ENCODE measurements at places on chromosomes 3 and 15. TPM values are rescaled to one million over a fixed set of nuclear protein-coding genes. Genes with fewer than 3 reads are reported as not detected.

The ADGRG7 gene
- not detected for total RNA-seq

GRCh38 chr3:194089357-194090177 is 46.4 kb upstream of the HES1 start:
- peaks cover 13% of the 10 kb centered on the region for H3K4me1 ChIP-seq
- peak; percentile 96 for ATAC-seq
- no peak overlapping the region for H3K4me3 ChIP-seq
- peak overlapping the region; percentile 69 for H3K27ac ChIP-seq
- no peaks in the 10 kb centered on the region for H3K27me3 ChIP-seq
- no peaks in the 10 kb centered on the region for H3K36me3 ChIP-seq

The RBSN gene
- 45.5 TPM for total RNA-seq

DNA sequence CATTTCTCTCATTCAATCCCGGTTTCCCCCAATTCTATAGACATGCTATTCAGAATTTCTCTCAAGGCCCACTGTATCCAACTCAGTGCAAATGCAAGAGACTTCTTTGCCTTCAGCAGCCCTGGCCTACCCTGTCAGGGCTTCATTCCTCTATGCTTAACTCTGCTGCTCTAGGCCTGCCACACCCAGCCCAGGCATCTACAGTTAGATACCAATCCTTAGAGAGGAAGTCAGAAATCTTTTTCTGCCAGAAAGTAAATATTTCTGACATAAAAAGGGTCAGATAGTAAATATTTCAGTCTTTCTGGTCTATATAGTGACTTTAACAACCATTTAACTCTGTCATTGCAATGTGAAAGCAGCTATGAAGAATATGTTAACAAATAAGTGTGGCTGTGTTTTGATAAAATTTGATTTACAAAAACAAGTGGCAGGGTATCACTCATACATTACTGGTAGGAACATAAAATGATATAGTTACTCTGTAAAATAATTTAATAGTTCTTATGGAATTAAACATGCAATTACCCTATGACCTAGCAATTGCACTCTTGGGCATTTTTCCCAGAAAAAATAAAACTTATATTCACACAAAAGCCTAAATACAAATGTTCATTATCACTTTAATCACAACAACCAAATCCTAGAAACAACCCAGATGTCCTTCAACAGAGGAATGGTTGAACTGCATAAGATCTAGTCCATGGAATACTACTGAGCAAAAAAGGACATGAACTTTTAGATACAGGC is 942.0 kb downstream of the SQOR start:
- no peaks in the 10 kb centered on the region for H3K36me3 ChIP-seq
- H3K4me3 ChIP-seq, result no peak overlapping the region
- no peaks in the 10 kb centered on the region for H3K4me1 ChIP-seq
- ATAC-seq, result no peak

DNA sequence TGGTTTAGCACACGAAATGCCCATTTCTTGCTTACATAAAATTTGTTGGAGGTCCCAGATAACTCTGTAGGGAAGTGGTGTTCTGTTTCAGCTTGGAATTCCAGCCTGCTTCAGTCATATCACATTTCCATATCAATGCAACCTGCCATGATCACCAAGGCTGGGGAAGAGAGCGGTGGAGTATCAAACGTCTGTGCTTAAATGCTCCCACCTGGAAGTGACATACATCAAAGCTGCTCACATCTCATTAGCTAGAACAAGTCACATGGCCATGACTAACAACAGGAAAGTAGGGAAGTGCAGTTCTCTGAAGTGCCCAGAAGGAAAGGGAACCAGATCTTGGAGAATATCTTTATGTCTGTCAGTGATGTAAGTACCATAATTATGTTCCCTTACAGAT is 130.2 kb upstream of the CFAP20DC start:
- no peaks in the 10 kb centered on the region for H3K27me3 ChIP-seq
- no peak overlapping the region for H3K27ac ChIP-seq
- ATAC-seq, result no peak
- no peaks in the 10 kb centered on the region for H3K4me1 ChIP-seq

The GOLGA8T gene
- not detected for total RNA-seq

The SAMD7 gene
- total RNA-seq, result not detected

DNA sequence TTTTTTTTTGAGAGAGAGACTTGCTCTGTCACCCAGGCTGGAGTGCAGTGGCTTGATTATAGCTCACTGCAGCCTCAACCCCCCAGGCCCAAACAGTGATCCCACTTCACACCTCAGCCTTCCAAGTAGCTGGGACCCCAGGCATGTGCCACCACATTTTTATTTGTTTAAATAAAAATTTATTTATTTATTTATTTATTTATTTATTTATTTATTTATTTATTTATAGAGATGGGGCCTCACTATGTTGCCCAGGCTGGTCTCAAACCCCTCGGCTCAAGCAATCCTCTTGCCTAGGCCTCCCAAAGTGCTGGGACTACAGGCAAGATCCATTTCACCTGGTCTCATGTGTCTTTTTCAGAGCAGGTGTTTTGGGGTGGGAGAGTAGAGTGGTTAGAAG is 15.5 kb downstream of the CAPN3 start:
- H3K36me3 ChIP-seq, result no peaks in the 10 kb centered on the region
- H3K27ac ChIP-seq, result no peak overlapping the region
- H3K27me3 ChIP-seq, result no peaks in the 10 kb centered on the region

The ITGA11 gene
- total RNA-seq, result 3.8 TPM

DNA sequence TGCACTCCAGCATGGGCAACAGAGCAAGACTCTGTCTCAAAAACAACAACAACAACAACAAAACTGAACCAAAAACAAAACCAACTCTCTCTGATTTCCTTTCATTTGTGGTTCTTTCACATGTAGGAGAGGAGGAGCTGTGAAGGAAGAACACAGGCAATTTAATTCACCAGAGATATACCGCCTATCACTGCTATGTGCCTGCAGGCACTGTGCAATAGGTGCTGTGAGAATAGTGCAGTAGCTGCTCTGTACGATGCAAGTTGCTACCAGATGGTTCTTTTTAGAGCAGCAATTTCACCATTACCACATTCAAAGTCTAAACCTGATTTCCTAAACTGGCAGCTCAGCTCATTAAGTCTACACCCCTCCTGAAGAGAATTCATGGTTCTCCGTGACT is 11.3 kb upstream of the PROK2 start:
- no peak overlapping the region for H3K27ac ChIP-seq
- ATAC-seq, result no peak
- peaks cover 16% of the 10 kb centered on the region for H3K27me3 ChIP-seq
- no peaks in the 10 kb centered on the region for H3K36me3 ChIP-seq

- peak overlapping the region; percentile 63 for H3K27ac ChIP-seq
- no peaks in the 10 kb centered on the region for H3K36me3 ChIP-seq
These were observed 18.9 kb downstream of the GBE1 start for GRCh38 chr3:81742581-81742980.

The UPK1B gene
- total RNA-seq, result not detected

GRCh38 chr3:120357807-120358206 is 8.7 kb upstream of the LRRC58 start:
- H3K4me3 ChIP-seq, result no peak overlapping the region
- H3K27me3 ChIP-seq, result no peaks in the 10 kb centered on the region
- no peaks in the 10 kb centered on the region for H3K36me3 ChIP-seq

The SLC51A gene
- not detected for total RNA-seq

The CFAP100 gene
- not detected for total RNA-seq

The ZMYND10 gene
- not detected for total RNA-seq

DNA sequence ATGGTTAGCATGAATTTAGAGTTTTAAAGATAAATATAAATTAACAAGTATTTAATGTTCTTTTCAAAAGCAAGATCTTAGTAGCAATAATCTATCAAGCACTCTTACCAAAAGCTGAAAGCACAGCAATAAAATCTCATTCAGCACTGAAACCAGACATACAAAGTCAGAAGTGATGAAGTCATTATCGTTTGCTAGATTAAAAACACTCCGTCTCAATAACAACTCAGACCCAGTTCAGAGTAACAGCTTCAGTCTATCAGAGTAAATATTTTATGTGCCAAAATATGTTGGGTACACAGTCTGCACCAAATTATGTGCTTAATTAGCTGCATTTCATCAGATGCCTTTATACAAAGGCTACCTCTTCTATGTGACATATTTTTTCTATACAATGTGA is 41.6 kb downstream of the CPA3 start:
- no peaks in the 10 kb centered on the region for H3K36me3 ChIP-seq
- H3K27me3 ChIP-seq, result peaks cover 9% of the 10 kb centered on the region
- no peaks in the 10 kb centered on the region for H3K4me1 ChIP-seq
- H3K4me3 ChIP-seq, result no peak overlapping the region
- no peak overlapping the region for H3K27ac ChIP-seq

The RBPMS2 gene
- 43.7 TPM for total RNA-seq

DNA sequence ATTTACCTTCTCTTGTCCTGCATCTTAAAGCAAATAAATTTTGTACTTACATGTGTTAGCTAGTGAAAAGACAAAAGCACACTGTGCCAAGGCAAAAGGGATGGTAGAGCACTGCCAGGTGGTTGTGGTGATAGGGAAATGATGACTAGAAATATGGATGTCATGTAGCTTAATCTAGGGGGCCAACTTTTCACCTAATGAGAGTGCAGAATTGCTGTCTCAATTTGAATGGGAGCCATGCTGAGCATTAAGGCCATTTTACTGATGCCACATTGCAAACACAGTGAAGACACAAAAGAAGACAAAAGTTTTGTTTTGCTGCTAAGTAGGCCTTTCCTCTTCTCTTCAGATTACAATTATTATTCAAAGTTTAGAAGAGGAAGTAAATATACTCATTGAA is 274.7 kb downstream of the PDCD6IP start:
- no peak overlapping the region for H3K4me3 ChIP-seq
- no peaks in the 10 kb centered on the region for H3K27me3 ChIP-seq
- no peak overlapping the region for H3K27ac ChIP-seq

The CDHR4 gene
- total RNA-seq, result not detected

The DLL4 gene
- total RNA-seq, result 9.7 TPM

Measured in gastroesophageal sphincter (tissue), 4 donors.